ENCODE measurements at places on chromosomes 11 and 22. TPM values are rescaled to one million over a fixed set of nuclear protein-coding genes. Genes with fewer than 3 reads are reported as not detected.

- H3K27me3 ChIP-seq, result no peaks in the 10 kb centered on the region
- peak overlapping the region; percentile 41 for H3K4me3 ChIP-seq
- H3K4me1 ChIP-seq, result peaks cover 39% of the 10 kb centered on the region
- H3K36me3 ChIP-seq, result no peaks in the 10 kb centered on the region
- peak overlapping the region; percentile 62 for H3K27ac ChIP-seq
Observed at GRCh38 chr11:68311160-68312116, 953 bp upstream of the LRP5 start.

DNA sequence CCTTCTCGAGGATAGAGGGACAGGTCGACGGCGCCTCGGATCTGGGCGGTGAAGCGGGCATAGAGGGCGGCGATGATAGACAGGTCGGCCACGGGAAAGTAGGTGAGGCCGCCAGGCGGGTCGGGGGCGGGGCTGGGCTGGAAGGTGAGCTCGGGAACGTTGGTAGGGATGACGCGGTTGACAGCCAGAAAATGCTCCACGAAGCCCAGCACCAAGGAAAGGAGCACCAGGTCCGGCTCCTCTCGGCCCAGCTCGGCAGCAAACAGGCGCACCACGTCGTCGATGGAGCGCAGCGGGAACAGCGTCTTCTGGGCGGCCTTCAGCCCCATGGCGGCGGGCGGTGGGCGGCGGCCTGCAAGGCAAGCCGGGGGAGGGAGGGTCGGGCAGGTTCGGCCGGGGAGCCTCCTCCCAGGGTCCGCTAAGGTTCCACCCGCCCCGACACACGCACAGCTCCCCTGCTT lies 540 bp downstream of the MEN1 start:
- H3K4me1 ChIP-seq, result peaks cover 14% of the 10 kb centered on the region
- H3K4me3 ChIP-seq, result peak overlapping the region; percentile 81
- DNase-seq, result no peak
- H3K27ac ChIP-seq, result peak overlapping the region; percentile 68

- no peaks in the 10 kb centered on the region for H3K4me1 ChIP-seq
- H3K27ac ChIP-seq, result no peak overlapping the region
- DNase-seq, result no peak
- H3K4me3 ChIP-seq, result no peak overlapping the region
Observed at GRCh38 chr11:69138265-69138664, 17.5 kb upstream of the SMIM38 start.

Gene SLC22A6
- not detected for total RNA-seq

- H3K27me3 ChIP-seq, result no peaks in the 10 kb centered on the region
- peaks cover 46% of the 10 kb centered on the region for H3K4me1 ChIP-seq
- peaks cover 35% of the 10 kb centered on the region for H3K36me3 ChIP-seq
- no peak for DNase-seq
- H3K27ac ChIP-seq, result peak overlapping the region; percentile 95
Observed at GRCh38 chr11:62708793-62709192, 1.3 kb downstream of the GNG3 start.

DNA sequence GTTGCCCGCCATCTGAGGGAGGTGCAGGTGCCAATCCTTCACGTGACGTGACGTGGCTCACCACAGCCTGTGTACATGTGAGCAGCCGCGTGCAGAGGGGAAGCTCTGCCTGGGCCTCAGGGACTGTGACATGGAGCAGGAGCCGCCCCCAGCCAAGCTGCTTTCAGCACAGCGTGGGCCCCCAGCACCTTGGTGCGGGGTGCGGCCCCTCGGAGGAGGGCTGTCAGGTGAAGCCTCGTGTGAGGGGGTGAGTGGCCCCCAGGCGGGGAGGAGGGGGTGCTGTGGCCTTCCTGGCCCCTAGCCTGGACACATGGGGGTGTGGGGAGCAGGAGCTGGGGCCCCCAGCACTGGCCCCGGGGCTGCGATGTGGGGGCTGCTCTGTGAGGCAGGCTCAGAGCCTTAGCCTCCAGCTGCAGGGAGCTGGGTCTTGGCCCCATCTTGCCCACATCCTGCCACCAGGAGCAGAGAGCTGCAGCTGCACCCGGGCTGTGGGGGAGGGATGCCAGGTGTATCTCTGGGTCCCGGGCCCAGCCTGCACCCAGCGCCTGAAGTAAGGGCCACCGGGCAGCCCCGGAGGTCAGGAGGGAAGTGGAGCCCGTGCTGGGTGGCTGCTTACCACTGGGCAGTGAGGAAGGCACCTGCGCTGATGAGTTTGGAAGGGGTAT lies at the start of gene ADORA2A:
TSS of gene ADORA2A (plus strand) at position 100 of the 665 bp plus-strand sequence. CDS start 5,806 bp downstream, outside the sequence.
- H3K4me1 ChIP-seq, result peaks cover 73% of the 10 kb centered on the region
- H3K27me3 ChIP-seq, result peaks cover 13% of the 10 kb centered on the region

Gene MCHR1
- total RNA-seq, result not detected

DNA sequence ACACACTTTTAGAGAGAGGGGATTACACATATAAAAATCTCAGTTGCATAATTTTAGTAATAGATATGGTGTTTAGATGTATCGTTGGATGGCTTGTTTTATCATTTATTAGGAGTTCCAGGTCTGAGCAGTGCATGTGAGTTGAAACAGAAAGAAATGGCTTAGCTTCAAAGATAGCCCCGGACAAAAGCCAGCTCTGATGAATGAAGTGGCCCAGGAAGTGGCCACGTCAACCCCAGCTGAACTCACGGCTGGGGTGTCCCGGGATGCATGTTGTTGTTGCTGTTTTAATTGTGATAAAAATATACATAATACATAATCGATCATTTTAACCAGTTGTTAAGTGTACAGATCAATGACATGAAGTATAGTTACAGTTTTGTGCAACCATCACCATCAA lies 1513.6 kb downstream of the BRD1 start:
- peaks cover 4% of the 10 kb centered on the region for H3K27me3 ChIP-seq
- no peaks in the 10 kb centered on the region for H3K36me3 ChIP-seq
- DNase-seq, result no peak
- H3K4me3 ChIP-seq, result no peak overlapping the region
- H3K27ac ChIP-seq, result no peak overlapping the region

DNA sequence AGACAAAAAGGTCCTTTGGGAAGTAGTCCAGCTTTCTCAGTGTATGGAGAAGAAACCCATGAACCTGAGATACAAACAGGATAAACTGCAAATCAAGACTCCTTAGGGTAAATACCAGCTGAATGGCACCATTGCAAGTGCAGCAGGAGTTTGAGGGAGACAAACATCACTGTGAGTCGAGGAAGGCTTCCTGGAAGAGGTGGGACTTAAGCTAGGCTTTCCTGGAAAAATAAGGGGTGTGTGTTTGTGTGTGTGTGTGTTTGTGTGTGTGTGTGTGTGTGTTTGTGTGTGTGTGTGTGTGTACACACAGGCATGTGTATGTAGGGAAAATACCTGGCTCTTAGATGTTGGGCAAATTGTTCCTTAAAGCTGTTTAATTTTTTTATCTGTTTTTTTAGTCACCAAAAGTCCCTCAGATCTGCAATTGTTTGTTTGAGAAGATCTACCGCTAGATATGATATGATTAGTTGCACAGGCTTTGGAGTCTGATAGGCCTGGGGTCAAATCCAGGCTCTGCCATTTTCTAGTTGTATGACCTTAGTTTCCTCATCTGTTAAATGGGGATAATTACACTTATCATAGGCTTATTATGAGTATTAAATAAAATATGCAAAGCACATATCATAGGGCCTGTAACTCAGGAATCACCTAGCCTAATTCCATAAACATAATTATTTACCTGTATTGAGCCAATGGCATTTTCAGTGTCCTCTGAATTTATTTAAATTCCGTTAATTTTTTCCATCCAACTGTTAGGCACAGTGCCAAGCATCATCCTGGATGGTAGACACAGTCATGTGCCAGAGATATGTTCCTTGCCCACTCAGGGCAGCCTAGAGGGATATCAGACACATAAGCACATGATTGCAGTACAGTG lies 85.6 kb upstream of the EED start:
- H3K36me3 ChIP-seq, result no peaks in the 10 kb centered on the region
- H3K4me1 ChIP-seq, result peaks cover 22% of the 10 kb centered on the region
- no peak overlapping the region for H3K27ac ChIP-seq
- H3K27me3 ChIP-seq, result no peaks in the 10 kb centered on the region

DNA sequence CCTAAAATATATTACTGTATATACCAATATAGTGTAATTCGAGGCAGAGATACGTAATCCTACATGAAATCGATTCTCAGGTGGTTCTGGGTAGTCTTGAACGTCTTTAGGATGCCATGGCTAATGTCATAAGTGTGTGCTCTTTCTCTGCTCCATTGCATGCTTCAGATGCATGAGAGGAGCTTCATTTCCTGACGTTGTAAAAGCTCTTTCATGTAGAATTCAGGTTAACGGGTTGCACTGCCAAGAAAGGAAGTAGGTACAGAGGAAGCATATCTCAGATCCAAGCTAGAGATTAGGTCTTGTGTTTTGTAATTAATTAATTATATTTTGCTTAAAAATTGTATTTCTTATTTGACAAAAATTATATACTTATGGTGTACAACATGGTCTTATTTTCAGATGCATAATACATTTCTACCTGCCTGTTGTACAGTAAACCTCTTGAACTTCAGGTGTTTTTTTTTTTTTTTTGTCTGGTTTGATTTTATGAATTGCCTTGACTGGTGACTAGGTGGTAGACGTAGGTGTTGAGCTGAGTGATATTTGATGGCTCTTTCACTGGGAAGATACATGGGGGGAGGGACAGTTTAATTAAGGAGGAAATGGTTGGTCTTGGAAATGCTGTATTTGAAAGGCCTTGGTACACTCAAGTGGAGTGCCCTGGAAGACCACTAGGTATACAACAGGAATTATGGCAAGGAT lies 9.3 kb downstream of the NUP50 start:
- peaks cover 100% of the 10 kb centered on the region for H3K36me3 ChIP-seq
- H3K4me1 ChIP-seq, result no peaks in the 10 kb centered on the region
- DNase-seq, result no peak
- H3K27ac ChIP-seq, result no peak overlapping the region

DNA sequence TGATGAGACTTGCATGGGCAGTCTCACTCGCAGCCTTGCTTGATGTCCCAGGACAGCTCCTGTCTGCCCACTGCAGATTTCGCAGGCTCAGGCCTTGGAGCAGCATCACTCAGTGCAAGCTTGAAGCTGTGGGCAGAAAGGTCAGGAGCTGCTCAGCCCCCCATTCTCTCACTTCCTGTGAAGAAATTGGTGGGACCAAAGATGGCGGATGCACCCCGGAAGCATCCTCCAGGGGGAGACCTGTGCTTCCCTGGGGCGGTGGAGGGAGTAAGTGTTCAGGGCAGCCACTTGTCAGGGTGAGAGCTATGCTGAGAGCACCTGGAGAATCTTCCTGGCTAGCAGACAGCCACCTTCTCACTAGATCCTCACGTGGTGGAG lies 11.3 kb downstream of the PLAAT2 start:
- H3K27me3 ChIP-seq, result no peaks in the 10 kb centered on the region
- no peak overlapping the region for H3K4me3 ChIP-seq
- DNase-seq, result no peak
- H3K4me1 ChIP-seq, result peaks cover 8% of the 10 kb centered on the region
- no peak overlapping the region for H3K27ac ChIP-seq
- H3K36me3 ChIP-seq, result peaks cover 7% of the 10 kb centered on the region

Gene WBP2NL
- 1.9 TPM for total RNA-seq

Gene RPS6KA4
- total RNA-seq, result 36.1 TPM

GRCh38 chr11:12174477-12175143 lies 64.2 kb downstream of the MICAL2 start:
- no peaks in the 10 kb centered on the region for H3K36me3 ChIP-seq
- H3K27ac ChIP-seq, result no peak overlapping the region
- no peak overlapping the region for H3K4me3 ChIP-seq
- H3K27me3 ChIP-seq, result no peaks in the 10 kb centered on the region
- H3K4me1 ChIP-seq, result peaks cover 44% of the 10 kb centered on the region
- DNase-seq, result no peak

GRCh38 chr22:25669253-25670069 lies 72.5 kb upstream of the MYO18B start:
- H3K4me1 ChIP-seq, result peaks cover 37% of the 10 kb centered on the region
- H3K27ac ChIP-seq, result no peak overlapping the region
- no peak for DNase-seq
- no peaks in the 10 kb centered on the region for H3K27me3 ChIP-seq
- no peak overlapping the region for H3K4me3 ChIP-seq

Gene EFCAB6
- 5.8 TPM for total RNA-seq

DNA sequence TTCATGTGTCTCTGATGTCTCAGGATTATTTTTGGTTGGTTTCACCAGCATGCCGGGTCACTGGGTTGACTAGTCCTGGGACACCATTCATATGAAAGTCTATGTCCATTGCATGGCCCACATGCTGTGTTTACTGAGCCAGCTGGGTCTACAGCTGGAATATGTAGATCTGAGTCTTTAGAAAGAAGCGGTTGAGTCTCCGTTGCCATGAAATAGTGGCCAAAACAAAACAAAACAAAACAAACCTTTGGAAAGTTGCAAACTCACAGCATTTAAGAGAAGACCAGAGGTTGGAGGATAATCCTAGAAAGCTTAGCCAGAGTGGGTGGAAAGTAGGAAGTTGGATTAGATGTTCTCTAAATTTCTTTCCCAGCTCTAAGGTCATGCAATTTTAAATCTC lies 191.8 kb upstream of the NTM start:
- H3K4me3 ChIP-seq, result no peak overlapping the region
- no peak overlapping the region for H3K27ac ChIP-seq
- H3K27me3 ChIP-seq, result no peaks in the 10 kb centered on the region
- H3K36me3 ChIP-seq, result no peaks in the 10 kb centered on the region
- DNase-seq, result no peak

Gene NLRP6
- 1.3 TPM for total RNA-seq

GRCh38 chr11:14258221-14258935 lies 100.6 kb downstream of the RRAS2 start:
- no peak overlapping the region for H3K4me3 ChIP-seq
- H3K36me3 ChIP-seq, result no peaks in the 10 kb centered on the region
- no peak overlapping the region for H3K27ac ChIP-seq
- DNase-seq, result no peak

- H3K36me3 ChIP-seq, result no peaks in the 10 kb centered on the region
- no peak overlapping the region for H3K27ac ChIP-seq
- no peaks in the 10 kb centered on the region for H3K4me1 ChIP-seq
- no peak overlapping the region for H3K4me3 ChIP-seq
- no peak for DNase-seq
- H3K27me3 ChIP-seq, result no peaks in the 10 kb centered on the region
Observed at GRCh38 chr11:83864412-83865057, 578.4 kb upstream of the CCDC90B start.

- H3K4me3 ChIP-seq, result peak overlapping the region; percentile 60
- no peaks in the 10 kb centered on the region for H3K36me3 ChIP-seq
- peak overlapping the region; percentile 58 for H3K27ac ChIP-seq
- DNase-seq, result peak; percentile 67
- H3K27me3 ChIP-seq, result peaks cover 42% of the 10 kb centered on the region
- H3K4me1 ChIP-seq, result peaks cover 14% of the 10 kb centered on the region
Observed at GRCh38 chr11:8018484-8019313, 31.6 kb downstream of the EIF3F start.

Gene ARHGAP20
- total RNA-seq, result 5.5 TPM

Data from lower lobe of right lung (tissue), 2 donors.